ACHN (cell line): ENCODE measurements at places on chromosomes 4 and X.
A peak's percentile ranks its signal among the peaks of the same experiment; 100 is the strongest.

DNA sequence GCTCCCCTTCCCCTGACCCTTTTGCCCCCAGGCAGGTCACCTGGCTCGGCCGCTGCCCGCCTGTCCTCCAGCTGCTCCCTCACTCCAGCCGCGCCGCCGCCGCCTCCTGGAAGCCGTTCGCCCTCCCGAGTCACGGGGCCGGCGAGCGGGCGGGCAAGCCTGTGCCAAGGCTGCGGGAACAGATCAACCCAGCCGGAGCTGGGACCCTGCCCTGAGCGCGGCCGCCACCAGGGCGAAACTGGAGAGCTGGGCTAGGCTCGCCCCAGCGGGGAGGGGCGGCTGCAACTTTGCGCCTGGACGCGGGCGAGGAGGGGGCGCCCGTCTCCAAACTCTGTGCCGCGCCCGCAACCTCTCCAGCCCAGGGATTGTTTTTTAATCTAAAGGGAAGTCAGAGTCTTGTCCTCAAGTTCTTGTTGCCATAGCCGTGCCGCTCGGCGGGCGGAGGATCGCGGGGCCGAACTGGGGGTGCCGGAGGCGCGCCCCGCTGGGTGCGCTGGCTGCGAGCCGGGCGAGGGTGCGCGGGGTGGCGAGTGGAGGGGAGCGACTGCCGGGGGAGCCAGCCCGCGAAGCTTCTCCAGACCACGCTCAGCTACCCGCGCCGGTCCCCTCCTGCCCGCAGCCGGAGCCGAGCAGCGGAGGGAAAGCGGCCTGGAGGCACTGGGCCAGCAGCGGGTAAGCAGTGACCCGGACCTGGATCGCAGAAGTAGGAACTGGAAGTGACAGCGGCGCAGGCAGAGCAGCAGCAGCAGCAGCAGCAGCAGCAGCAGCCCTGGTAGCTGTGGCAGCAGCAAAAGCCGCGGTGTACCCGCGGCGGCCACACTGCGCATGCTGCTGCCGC lies 13.4 kb downstream of the ARHGEF6 start:
- DNase-seq, result peak; percentile 38

GRCh38 chr4:150242820-150243458 lies 164.7 kb downstream of the DCLK2 start:
- DNase-seq, result peak; percentile 38

DNA sequence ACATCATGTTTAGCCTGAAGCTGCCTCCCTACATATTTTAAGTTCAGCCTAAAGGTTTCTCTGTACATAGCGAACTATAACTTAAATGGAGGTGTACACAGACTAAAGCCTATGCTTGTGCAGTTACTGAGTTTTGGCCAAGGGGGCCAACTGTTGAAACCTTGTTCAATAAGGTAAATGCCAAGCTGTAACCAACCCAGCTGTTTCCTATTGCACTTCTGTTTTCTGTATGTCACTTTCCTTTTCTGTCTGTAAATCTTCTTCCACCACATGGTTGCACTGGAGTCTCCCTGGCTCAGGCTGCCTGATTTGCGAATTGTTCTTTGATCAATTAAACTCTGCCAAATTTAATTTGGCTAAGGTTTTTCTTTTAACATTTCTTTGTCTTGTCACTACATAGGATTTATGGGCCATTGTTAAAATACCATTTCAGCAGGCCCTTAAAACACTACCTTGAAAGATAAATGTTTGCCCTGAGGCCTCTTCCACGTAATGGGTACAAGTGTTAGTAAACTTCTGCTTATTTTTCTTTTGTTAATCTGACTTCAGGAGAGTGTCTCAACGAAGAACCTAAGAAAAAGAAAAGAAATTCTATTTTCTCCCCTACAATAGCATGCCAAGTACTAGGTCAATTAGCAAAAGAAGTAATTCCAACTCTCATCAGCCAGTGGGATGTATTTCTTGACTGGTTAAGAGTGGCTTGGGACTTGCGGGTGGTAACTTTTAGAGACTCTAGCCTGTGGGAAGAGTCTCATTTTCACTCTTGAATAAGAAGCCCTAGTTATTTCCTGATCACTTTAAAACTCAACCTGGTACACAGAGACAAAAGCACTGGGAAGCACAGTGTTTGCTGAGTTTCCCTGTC lies 45.7 kb upstream of the PRSS12 start:
- no peak for DNase-seq

DNA sequence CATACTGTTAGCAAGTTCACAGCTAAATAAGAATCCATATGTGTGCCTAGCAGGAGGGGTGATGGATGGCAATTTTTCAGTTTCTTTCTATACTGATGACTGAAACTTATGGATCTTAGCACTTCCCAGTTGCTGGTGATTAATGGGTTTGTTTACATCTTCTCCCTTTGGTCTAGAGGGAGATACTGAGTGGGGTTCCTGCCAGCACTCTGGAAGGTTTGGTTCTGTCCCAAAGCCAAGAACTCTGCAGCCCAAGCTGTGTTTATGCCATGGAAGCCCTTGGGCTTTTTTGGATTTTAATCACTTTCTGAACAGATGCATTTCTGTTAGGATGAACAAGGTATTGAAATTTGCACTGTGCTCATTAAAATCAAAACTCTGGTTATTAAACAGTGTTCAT lies 43.5 kb downstream of the DDIT4L start:
- no peak for DNase-seq

GRCh38 chr4:60655356-60655755 lies 544.8 kb upstream of the ADGRL3 start:
- DNase-seq, result no peak

DNA sequence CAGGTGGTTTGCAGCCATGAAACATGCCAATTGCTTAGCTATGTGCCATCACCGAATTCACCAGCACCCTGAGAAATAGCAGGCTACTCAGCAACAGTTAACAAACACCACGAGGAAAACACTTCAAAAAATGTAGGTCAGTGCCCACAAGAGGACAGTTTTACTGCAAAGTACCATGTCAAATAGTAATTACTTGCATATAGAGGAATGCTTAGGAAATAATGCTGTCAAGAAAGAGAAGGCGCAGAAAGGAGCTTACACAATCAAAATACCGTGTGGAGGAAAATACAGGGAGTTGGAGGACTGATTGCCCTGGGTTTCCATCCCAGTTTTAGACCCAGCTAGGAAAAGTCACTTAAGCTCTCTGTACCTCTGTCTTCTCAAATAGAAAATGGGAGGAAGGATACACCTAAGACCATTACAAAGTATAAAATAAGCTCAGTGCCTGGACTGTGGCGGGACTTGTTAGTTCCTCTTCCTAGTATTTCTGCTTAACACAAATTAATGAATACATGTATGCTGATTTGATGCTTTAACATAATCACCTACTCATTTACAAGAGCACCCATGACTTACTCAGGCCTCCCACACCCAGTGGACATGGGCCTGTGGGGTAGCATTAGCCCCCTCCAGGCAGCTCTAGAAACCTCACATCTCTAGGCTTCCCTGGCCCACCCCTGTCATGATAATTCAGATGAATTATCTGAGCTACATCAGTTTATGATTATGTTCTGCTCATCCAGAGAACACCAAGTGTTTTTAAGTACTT lies 44.5 kb upstream of the IL21 start:
- no peak for DNase-seq

DNA sequence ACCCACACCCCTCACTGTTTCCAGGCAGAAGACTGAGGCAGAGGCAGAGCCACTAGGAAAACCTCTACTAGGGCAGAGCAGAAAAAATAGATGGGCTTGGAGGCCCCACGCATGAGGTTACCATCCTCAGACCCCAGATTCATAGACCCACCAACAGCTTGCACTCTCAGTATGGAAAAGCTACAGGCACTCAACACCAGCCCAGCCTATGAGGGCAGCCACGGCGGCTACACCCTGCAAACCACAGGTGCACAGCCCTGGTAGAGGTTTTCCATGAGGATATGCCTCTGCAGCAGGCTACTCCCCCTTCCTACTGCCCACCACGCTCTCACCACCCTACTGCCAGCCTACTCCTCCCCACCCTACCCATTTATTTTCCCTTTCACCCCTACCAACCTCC lies 235.1 kb downstream of the CWH43 start:
- DNase-seq, result no peak

GRCh38 chrX:30612250-30612655 lies 34.7 kb upstream of the TASL start:
- DNase-seq, result no peak

DNA sequence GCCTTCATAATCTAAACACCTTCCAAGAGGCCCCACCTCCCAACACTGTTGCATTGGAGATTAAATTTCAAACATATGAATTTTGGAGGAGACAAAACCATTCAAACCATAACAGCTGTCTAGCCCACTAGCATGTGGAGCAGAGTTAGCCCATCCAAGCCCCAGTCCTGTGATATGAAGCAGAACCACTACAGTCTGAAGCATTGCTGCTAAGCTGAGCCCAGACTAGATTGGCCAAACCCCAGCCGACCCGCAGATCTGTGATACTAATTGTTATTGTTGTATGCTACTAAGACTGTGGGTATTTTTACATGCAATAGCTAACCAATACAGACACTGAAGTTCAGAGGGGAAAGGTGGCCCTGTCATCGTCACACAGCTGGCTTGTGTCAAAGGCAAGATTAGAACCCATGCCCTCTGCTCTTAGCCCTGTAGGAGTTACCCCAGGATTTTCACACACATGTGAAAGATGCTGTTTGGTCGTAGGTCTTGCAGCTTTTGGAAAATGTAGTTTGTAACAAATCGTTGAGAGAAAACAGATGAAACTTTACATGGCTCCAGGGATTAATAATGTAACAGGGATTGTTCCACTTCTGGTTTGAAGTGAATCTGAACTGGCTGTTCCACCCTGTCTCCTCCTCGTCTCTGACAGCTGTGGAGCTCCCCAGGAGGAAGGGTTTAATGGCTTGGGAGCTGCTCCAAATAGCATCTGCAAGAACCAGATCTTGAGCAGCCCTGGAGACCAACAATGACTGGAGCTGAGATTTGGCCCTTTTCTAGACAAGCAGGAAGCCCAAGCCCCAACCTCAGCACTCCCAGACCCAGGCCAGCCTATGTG lies 517.5 kb downstream of the MID1IP1 start:
- no peak for DNase-seq

- peak; percentile 88 for DNase-seq
These were observed 43.2 kb downstream of the GALNT7 start for GRCh38 chr4:173211838-173212237.

- DNase-seq, result peak; percentile 52
These were observed 8.5 kb upstream of the AKAP17A start for GRCh38 chrX:1582686-1583437.

GRCh38 chr4:2318885-2319284 lies 57.0 kb upstream of the MXD4 start:
- no peak for DNase-seq

DNA sequence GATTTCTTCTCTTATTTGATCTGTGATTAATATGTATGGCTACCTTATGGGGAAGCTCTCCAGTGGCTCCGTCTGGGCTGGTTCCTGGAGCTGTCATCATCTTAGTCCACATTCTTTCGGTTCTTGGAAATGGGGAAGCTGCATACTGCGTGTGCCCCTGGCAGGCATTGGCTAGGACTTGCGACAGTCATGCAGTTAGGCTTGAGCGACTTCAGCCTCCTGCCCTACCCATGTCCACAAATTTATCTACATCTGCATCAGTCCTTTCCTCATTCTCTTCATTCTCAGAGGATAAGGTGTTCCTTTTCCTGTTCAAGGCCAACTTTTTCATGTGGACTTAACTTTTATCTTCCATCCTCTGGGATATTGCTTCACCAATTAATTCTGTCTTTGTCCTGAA lies 214.2 kb downstream of the RELL1 start:
- no peak for DNase-seq

GRCh38 chrX:155065035-155065734 lies 5.8 kb downstream of the CMC4 start:
- DNase-seq, result peak; percentile 33

DNA sequence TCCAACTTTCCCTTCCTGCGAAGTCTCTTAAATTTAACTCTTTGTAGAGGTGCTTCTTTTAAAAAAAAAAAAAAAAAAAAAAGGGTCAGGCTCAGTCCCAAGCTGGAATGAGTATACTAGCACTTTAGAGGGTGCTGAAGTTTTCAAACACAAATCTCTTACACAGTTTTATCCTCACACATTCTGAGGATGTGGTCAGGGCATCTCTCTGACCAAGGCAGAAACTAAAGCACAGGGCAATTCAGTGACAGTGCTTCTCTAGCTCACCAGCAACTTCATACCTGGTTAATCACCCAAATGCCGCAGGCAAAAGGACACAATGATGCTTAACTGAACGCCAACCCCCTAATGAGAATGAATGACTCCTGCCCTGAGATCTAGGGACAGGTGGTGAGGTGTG lies 9.8 kb upstream of the PGM2 start:
- no peak for DNase-seq

DNA sequence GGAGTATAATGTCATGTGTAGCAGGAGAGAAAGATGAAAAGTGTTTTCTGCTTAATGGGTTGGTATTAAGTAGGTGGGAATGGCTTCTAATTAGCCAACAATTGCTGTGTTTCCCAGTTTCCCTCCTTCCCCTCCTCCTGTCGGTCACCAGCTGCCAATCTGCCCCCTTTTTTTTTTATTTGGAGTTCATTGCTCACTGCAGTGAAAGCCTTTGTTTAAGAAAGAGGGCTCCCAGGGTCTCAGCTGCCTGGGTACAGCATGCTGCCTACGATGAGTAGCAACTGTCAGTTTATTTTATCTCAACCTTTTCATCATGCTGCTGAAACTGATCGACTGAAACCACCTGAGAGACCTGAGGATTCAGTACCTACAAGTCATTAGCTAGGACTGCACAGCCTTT lies 149.0 kb downstream of the POU4F2 start:
- no peak for DNase-seq

DNA sequence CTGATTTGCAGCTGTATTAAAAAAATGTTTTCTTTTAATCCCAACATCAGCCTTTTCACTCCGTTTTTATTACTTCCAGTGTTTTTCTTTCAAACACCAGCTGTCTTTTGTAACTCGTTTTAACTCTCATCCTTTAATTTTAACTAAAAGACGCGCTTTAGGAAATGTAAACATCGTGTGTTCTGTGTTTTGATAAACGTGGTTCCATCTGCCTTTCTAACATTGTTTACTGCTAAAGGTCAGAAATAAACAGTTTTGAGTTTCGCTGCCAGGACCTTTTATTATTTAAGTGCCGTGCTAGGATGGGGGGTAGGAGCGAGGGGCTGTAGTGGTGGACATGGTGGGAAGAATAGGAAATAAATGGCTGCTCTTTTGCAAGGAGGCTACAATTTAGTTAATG lies 1.5 kb downstream of the N4BP2 start:
- DNase-seq, result no peak

DNA sequence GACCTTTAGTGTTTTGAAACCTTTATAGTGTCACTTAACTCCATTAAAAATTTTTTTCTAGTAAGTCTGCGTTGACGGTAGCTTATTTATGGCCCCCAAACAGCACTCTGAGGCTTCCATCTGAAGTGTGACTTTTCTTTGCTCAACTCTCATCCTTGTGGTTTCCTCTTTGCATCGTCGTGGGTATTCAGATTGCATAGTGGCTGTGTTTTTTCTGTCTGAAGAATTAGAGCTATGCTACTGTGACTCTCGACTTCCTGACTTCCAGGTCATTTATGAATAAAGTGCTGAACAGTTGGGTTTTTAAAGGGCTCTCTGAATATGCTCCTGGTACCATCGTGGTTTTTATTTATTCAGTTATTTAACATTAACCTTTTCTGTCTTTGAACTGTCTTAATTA lies 44.9 kb downstream of the JADE1 start:
- DNase-seq, result no peak
